Muscle of back (tissue), 13 donors: ENCODE measurements at places on chromosomes 11 and 22. TPM values are rescaled to one million over a fixed set of nuclear protein-coding genes. Genes with fewer than 3 reads are reported as not detected.

- peak; percentile 1 for DNase-seq
Observed at GRCh38 chr11:48307760-48308386, 1.9 kb downstream of the OR4S1 start.

GRCh38 chr11:85825616-85826015 lies 14.7 kb upstream of the SYTL2 start:
- no peak for DNase-seq

B4GAT1 gene
- 24.0 TPM for polyA plus RNA-seq

HOATZ gene
- 0.07 TPM for polyA plus RNA-seq

P4HA3 gene
- 1.5 TPM for polyA plus RNA-seq
